CD4-positive, alpha-beta T cell treated with Interleukin-10 for 1 hour (primary cell): ENCODE measurements at places on chromosomes 7 and 10.

- DNase-seq: no peak
Measured at GRCh38 chr7:40105879-40106473, 28.4 kb downstream of the MPLKIP start.

DNA sequence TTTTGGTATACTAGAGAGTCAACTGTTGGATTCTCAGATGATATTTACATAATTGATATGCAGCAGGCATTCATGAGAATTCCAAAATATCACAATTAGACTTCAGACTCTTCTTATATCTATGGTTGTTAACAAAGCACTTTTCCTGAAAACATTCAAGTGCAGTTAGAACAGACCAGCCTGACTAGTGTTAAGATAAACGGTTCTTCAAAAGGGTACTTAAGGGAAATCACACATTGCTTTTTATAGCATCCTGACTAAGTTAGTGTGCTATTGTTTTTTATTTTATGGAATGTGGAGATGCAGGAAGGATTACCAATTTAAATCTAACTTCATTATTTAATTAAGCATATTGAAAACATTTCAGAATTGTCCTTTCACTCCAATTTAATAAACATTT lies 405.1 kb downstream of the PLXDC2 start:
- no peak for DNase-seq

- DNase-seq: no peak
Measured at GRCh38 chr10:14023673-14024328, 306.9 kb downstream of the FRMD4A start.

- no peak for DNase-seq
Measured at GRCh38 chr7:81231301-81231838, 312.5 kb upstream of the SEMA3C start.

GRCh38 chr7:112162784-112163506 lies 43.3 kb downstream of the DOCK4 start:
- DNase-seq: no peak

DNA sequence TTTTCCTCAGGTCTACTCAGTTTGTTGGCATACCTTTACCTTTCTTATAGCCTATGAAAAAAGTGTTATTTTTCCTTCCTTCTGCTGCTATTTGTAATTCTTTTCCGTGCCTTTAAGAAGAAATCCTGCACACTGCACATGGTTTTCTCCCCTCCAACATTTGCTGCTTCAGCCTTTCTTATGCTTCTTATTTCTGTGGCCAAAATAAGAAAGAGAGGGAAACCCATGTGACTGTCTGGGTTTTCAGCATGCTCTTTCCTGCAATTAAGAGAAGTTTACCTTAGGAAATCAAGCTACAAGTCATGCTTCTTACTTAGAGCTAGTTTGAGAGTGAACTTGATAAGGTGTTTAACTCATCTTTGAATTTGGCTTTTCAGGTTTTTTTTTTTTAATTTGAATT lies 11.0 kb downstream of the TBC1D12 start:
- DNase-seq: no peak

DNA sequence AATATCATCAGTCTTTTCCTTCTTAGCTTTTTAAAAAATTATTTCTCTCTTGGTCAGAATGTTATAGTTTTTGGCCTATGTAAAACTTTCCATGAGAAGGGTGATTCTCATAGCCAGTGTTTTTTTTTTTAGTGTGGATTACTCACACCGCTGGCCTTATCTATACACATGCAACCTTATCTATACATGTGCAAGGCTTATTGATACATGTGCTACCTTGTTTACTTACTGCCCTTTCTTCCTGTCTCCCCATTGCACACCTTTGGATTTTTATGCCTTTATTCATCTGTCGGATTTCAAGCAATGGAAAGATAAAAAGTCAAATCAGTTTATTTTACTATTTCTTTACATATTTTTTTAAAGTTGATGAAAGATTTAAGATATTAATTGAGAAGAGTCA lies 660.0 kb upstream of the FZD8 start:
- DNase-seq: no peak

- DNase-seq: no peak
Measured at GRCh38 chr7:41655426-41655825, 47.5 kb downstream of the INHBA start.

GRCh38 chr7:22269963-22270362 lies 87.0 kb downstream of the RAPGEF5 start:
- DNase-seq: no peak
